ENCODE measurements at places on chromosomes 16 and 17. TPM values are rescaled to one million over a fixed set of nuclear protein-coding genes. Genes with fewer than 3 reads are reported as not detected.

GRCh38 chr16:19609359-19609758 lies 53.9 kb downstream of the VPS35L start:
- no peak overlapping the region for H3K4me3 ChIP-seq
- peaks cover 2% of the 10 kb centered on the region for H3K36me3 ChIP-seq
- no peaks in the 10 kb centered on the region for H3K27me3 ChIP-seq
- no peaks in the 10 kb centered on the region for H3K4me1 ChIP-seq
- no peak for DNase-seq
- no peak overlapping the region for H3K27ac ChIP-seq

GRCh38 chr17:17300624-17301568 lies 2.3 kb upstream of the NT5M start:
- peaks cover 37% of the 10 kb centered on the region for H3K4me1 ChIP-seq
- peak overlapping the region; percentile 60 for H3K4me3 ChIP-seq
- DNase-seq = no peak
- H3K36me3 ChIP-seq = no peaks in the 10 kb centered on the region
- H3K27me3 ChIP-seq = no peaks in the 10 kb centered on the region

- no peaks in the 10 kb centered on the region for H3K27me3 ChIP-seq
- H3K36me3 ChIP-seq = peaks cover 9% of the 10 kb centered on the region
- no peak for DNase-seq
- no peak overlapping the region for H3K27ac ChIP-seq
Measured at GRCh38 chr17:2703606-2704005, 8.0 kb downstream of the CLUH start.

- no peak overlapping the region for H3K4me3 ChIP-seq
- H3K36me3 ChIP-seq = no peaks in the 10 kb centered on the region
- DNase-seq = no peak
- peaks cover 3% of the 10 kb centered on the region for H3K27me3 ChIP-seq
- no peaks in the 10 kb centered on the region for H3K4me1 ChIP-seq
Measured at GRCh38 chr17:385836-386140, 33.2 kb upstream of the RPH3AL start.

- H3K4me3 ChIP-seq = peak overlapping the region; percentile 95
- peaks cover 6% of the 10 kb centered on the region for H3K4me1 ChIP-seq
- 0 out of 2 replicates have a peak overlapping the region, but pooled peaks have one; percentile 15 for H3K27ac ChIP-seq
- H3K36me3 ChIP-seq = peaks cover 17% of the 10 kb centered on the region
- no peaks in the 10 kb centered on the region for H3K27me3 ChIP-seq
Measured at GRCh38 chr17:62062302-62062701, 2.8 kb downstream of the MED13 start.

- no peaks in the 10 kb centered on the region for H3K27me3 ChIP-seq
- no peak for DNase-seq
- H3K4me1 ChIP-seq = peaks cover 14% of the 10 kb centered on the region
- no peaks in the 10 kb centered on the region for H3K36me3 ChIP-seq
Measured at GRCh38 chr16:67105881-67106280, 3.9 kb upstream of the PHAF1 start.

GRCh38 chr16:23306199-23307100 lies 4.3 kb downstream of the SCNN1B start:
- peaks cover 5% of the 10 kb centered on the region for H3K4me1 ChIP-seq
- H3K4me3 ChIP-seq = no peak overlapping the region
- no peaks in the 10 kb centered on the region for H3K36me3 ChIP-seq
- DNase-seq = no peak

- peaks cover 13% of the 10 kb centered on the region for H3K4me1 ChIP-seq
- H3K36me3 ChIP-seq = no peaks in the 10 kb centered on the region
- DNase-seq = no peak
- no peak overlapping the region for H3K4me3 ChIP-seq
- peaks cover 2% of the 10 kb centered on the region for H3K27me3 ChIP-seq
Measured at GRCh38 chr17:49573510-49574322, 2.0 kb upstream of the NXPH3 start.

- H3K4me3 ChIP-seq = no peak overlapping the region
- no peaks in the 10 kb centered on the region for H3K27me3 ChIP-seq
- no peaks in the 10 kb centered on the region for H3K36me3 ChIP-seq
- no peak for DNase-seq
- H3K4me1 ChIP-seq = peaks cover 22% of the 10 kb centered on the region
Measured at GRCh38 chr16:85307552-85308364, 195.5 kb upstream of the CIBAR2 start.

- peak overlapping the region; percentile 59 for H3K27ac ChIP-seq
- no peaks in the 10 kb centered on the region for H3K27me3 ChIP-seq
- no peak overlapping the region for H3K4me3 ChIP-seq
- peaks cover 7% of the 10 kb centered on the region for H3K36me3 ChIP-seq
Measured at GRCh38 chr17:57092171-57092570, 7.1 kb downstream of the AKAP1 start.

GRCh38 chr17:44969144-44969780 lies 1.2 kb upstream of the C1QL1 start:
- H3K27me3 ChIP-seq = peaks cover 40% of the 10 kb centered on the region
- DNase-seq = no peak
- no peak overlapping the region for H3K27ac ChIP-seq
- H3K36me3 ChIP-seq = no peaks in the 10 kb centered on the region
- no peak overlapping the region for H3K4me3 ChIP-seq
- H3K4me1 ChIP-seq = peaks cover 6% of the 10 kb centered on the region

Gene CORO6
- 3.2 TPM for total RNA-seq

Gene RNF135
- 22.6 TPM for total RNA-seq

Gene PPY
- total RNA-seq = not detected

Measured in GM12878 (cell line).